ENCODE measurements at places on chromosomes 1 and 21.

- DNase-seq, result no peak
These were observed 148.2 kb downstream of the NOS1AP start for GRCh38 chr1:162217706-162218105.

DNA sequence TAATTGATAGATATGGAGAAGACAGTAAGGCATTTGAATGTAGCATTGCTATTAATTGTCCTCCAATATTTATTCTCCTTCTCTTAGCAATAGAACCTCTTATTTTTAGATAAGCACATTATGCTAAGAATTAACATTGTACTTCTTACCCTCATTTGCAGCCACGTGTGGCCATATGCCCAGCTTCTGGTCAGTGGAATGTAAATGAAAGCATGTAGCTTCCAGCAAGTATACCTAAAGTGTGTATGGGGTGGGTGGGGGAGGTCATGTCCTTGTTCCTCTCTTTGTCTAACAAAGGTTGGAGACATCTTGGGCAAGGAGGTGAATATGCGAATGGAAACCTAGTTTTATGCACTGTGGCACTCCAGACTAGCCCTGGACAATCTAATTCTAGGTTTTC is 133.6 kb upstream of the HMCN1 start:
- DNase-seq, result no peak

- DNase-seq, result no peak
These were observed 115.6 kb upstream of the ADAMTS5 start for GRCh38 chr21:27082431-27083010.

GRCh38 chr1:164180824-164181223 is 378.2 kb upstream of the PBX1 start:
- no peak for DNase-seq

GRCh38 chr21:42193131-42193671 is 25.7 kb upstream of the ABCG1 start:
- DNase-seq, result no peak

GRCh38 chr1:176670853-176671252 is 207.9 kb downstream of the PAPPA2 start:
- DNase-seq, result no peak

GRCh38 chr21:45091550-45092322 is 17.4 kb downstream of the ADARB1 start:
- DNase-seq, result no peak

DNA sequence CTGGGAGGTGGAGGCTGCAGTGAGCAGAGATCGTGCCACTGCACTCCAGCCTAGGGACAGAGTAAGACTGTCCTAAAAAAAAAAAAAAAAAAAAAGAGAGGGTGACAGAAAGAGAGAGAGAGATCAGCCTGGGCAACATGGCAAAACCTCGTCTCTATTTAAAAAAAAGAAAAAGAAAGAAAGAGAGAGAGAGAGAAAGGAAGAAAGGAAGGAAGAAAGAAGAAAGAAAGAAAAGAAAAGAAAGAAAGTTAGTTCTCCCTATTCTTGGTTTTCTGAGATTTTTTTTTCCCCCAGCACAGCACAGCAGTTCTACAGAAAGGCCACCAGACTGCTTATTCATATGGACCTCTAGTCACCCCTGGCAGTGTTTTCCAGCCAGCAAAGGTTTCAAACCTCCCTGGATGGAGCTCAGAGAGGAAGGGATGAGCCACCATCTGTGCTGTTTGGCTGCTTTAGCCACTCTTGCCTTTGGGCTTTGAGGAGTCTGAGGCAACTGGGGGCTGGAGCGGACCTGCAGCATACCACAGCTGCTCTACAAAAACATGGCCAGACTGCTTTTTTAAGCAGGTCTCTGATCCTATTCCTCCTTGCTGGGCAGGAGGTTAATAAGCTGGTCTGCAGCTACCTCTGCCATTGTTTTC is 10.6 kb downstream of the S100A6 start:
- DNase-seq, result no peak

GRCh38 chr1:235739631-235740030 is 90.0 kb upstream of the GNG4 start:
- no peak for DNase-seq

- DNase-seq, result no peak
These were observed 252.6 kb downstream of the NPHP4 start for GRCh38 chr1:5739561-5740078.

GRCh38 chr1:180199018-180199417 is 31.0 kb upstream of the LHX4 start:
- DNase-seq, result no peak

DNA sequence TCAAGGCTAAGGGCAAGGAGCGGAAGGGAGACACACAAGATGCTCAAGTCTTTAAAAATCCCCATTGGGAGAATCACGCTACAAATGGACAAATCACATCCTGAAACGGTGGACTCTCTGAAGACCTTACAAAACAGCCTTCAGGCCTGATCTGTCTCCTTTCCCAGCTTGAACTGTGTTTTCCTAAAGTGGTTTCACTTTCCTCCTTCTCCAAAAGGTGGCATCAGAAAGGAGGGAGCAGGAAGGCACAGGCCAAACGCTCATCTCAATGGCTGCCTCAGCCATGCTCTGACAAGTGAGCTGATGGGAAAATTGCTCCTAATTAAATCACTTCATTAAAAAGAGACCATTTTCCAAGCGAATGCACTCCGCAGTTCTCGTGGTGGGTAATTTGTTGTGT is 47.7 kb downstream of the UTP25 start:
- DNase-seq, result no peak
